HCEC 1CT (cell line): ENCODE measurements at places on chromosomes 6 and 20.

DNA sequence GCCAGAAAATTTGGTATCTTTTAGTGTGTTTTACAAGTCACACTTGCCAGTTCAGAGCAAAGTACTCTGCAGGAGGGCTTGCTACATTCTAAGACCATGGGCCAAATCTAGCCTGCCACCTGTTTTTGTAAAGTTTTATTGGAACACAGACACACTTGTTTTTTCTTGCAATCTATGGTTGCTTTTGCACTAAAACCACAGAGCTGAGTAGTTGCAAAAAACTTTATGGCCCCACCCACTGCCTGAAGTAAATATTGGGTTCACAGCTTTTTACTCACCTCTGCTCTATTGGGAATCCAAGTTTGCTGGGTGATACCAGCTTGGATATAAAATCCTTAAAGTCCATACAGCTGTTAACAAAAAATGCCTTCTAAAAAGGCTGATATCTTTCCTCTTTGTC lies 109.0 kb downstream of the ZFP64 start:
- no peak for DNase-seq

- no peak for DNase-seq
These were observed 30.6 kb downstream of the ZNF311 start for GRCh38 chr6:28974505-28974904.

GRCh38 chr6:108578595-108579327 lies 18.0 kb downstream of the FOXO3 start:
- peak; percentile 52 for DNase-seq

DNA sequence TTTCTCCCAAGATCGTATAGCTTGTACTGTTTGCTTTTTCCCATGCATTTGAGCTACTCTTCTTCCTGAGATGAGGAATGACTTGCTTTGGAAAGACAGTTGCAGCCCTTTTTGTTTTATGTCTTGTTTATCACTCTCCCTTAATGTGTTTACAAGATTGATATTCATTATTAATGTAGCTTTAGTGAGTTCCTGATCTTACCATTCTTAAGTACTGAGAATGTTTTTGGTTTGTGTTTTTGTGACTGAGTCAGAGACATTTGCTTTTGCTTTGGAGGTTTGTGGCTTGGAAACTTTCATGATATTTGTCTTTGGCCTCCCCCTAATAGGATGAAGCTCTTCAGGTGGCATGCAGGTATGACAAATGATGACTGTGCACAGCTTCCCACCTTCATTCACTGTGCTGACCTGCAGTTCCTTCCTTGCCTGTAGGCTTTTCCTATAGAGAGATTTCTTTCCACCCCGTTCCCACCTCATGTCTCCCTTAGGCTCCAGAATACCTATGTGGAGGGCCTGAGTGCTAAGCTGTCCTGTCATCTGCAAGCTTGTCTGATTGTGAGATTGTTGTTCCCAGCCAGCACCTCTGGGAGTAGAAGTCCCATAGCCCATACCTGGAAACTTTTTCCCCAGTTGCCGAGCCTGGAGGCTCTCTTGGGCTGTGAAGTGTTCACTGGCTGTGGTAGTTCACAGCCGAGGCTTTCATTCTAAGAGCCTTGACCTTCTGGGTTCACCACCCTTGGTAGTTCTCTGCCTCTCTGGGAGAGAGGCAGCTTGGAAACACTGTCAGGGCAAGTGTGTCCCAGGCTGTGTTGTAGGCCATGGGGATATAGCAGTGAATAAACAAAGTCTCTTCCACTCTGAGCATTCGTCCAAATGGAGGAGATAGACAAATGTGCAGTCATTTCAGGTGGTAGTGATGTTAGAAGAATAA lies 27.1 kb downstream of the CDS2 start:
- DNase-seq: no peak

DNA sequence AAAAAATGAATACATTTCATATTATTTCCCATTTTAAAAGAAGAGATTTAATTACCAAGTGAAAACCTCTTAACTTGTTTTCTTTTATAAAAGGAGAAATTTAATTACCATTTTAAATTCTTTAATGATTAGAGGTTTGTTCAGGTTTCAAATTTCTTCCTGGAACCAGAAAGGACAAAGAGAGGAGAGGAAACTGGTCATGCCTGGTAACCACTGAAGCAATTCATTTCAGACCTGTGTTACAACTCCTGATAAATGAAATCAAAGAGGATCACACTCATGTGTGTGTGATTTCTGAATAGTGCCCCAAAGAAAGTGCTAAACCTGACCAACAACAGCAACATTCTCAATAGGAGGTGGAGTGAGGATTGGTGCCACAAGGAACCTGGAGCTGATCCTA lies 12.6 kb upstream of the SLPI start:
- no peak for DNase-seq

DNA sequence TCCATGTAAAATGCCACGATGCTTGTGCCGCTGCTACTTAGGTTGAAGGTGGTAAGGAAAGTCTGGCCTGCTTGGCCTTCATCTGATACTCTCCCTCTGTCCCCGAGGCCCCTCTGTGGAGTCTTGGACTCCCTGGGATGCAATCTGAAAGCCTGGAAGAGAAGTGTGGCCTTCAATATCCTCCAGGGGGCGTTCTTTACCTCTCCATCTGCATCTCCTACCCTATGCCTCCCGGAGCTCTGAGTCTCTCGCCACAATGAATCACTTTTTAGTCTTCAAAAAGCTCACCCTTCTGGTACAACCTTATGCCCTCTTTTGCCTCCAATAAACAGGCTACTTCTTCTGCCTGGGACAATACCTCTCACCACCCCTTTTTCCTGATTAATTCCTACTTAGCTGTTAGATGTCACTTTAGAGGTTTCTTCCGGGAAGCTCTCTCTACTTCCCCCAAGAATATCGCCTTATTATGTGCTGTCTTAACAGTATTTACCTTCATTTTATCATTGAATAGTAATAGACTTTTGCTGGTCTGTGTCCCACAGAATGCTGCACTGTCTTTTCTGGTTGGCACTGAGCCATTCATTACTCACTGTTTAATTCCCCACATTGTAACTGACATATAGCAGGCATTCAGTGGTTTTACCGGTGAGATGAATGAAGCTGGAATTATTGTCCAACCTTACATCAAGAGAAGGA lies 13.9 kb upstream of the ATG5 start:
- peak; percentile 86 for DNase-seq

- DNase-seq: peak; percentile 59
These were observed 108.2 kb upstream of the NFATC2 start for GRCh38 chr20:51650685-51651134.
